ENCODE measurements at places on chromosomes 16 and 17. TPM values are rescaled to one million over a fixed set of nuclear protein-coding genes. Genes with fewer than 3 reads are reported as not detected.

Gene TBX2
- total RNA-seq: 2.4 TPM

Gene C17orf78
- total RNA-seq: not detected

Gene PARD6A
- total RNA-seq: 5.5 TPM

Gene MT4
- total RNA-seq: not detected

Gene GJC1
- 21.4 TPM for total RNA-seq

Gene TRIM37
- 24.0 TPM for total RNA-seq

Gene RASD1
- 0.33 TPM for total RNA-seq

Gene CD300LF
- not detected for total RNA-seq

Gene CCL14
- not detected for total RNA-seq

Gene DNASE1L2
- total RNA-seq: not detected

Gene RGS9
- total RNA-seq: 1.6 TPM

Gene PSKH1
- 18.3 TPM for total RNA-seq

Gene TBC1D3
- total RNA-seq: not detected

Gene GINS2
- total RNA-seq: 1.8 TPM

Gene AGRP
- not detected for total RNA-seq

Gene HOXB6
- 14.5 TPM for total RNA-seq

Gene TMEM98
- total RNA-seq: 194 TPM

Gene GRB2
- 60.8 TPM for total RNA-seq

Gene CPHXL2
- not detected for total RNA-seq

Gene ATP2C2
- total RNA-seq: not detected

Gene KRTAP4-1
- not detected for total RNA-seq

Gene SP6
- total RNA-seq: 0.38 TPM

Gene PRAC1
- total RNA-seq: not detected

Gene RAB11FIP4
- total RNA-seq: 2.6 TPM

Gene TAT
- total RNA-seq: not detected

Gene KRTAP3-2
- not detected for total RNA-seq

Gene NARF
- total RNA-seq: 30.5 TPM

Gene SLC47A1
- 3.7 TPM for total RNA-seq

Gene CSH2
- not detected for total RNA-seq

Gene ALDH3A2
- total RNA-seq: 36.7 TPM

Gene AIPL1
- not detected for total RNA-seq

Gene KLHL36
- 55.9 TPM for total RNA-seq

Gene CRHR1
- not detected for total RNA-seq

Gene TPSG1
- not detected for total RNA-seq

Gene CACNG5
- not detected for total RNA-seq

Gene DPEP2
- total RNA-seq: not detected

Gene PSMD12
- 6.8 TPM for total RNA-seq

Gene SNX20
- not detected for total RNA-seq

Gene MYL11
- total RNA-seq: not detected

Gene CCDC144A
- total RNA-seq: 0.49 TPM

Gene HES7
- under 0.01 TPM for total RNA-seq

Gene FN3K
- total RNA-seq: 7.7 TPM

Gene CASKIN2
- 26.1 TPM for total RNA-seq
